ENCODE measurements at places on chromosomes 2 and 18.

- DNase-seq: peak; percentile 14
Observed at GRCh38 chr2:178306352-178307073, 112.2 kb downstream of the OSBPL6 start.

GRCh38 chr2:236767941-236768340 lies 198.3 kb downstream of the ACKR3 start:
- peak; percentile 96 for DNase-seq

- DNase-seq: no peak
Observed at GRCh38 chr2:141271346-141271745, 859.5 kb downstream of the LRP1B start.

GRCh38 chr2:147082850-147083522 lies 761.8 kb upstream of the ACVR2A start:
- peak; percentile 60 for DNase-seq

- DNase-seq: no peak
Observed at GRCh38 chr2:226540204-226540994, 259.2 kb downstream of the IRS1 start.

- no peak for DNase-seq
Observed at GRCh38 chr2:62140426-62141141, 55.3 kb upstream of the B3GNT2 start.

GRCh38 chr2:105910497-105911238 lies 166.0 kb downstream of the NCK2 start:
- no peak for DNase-seq

DNA sequence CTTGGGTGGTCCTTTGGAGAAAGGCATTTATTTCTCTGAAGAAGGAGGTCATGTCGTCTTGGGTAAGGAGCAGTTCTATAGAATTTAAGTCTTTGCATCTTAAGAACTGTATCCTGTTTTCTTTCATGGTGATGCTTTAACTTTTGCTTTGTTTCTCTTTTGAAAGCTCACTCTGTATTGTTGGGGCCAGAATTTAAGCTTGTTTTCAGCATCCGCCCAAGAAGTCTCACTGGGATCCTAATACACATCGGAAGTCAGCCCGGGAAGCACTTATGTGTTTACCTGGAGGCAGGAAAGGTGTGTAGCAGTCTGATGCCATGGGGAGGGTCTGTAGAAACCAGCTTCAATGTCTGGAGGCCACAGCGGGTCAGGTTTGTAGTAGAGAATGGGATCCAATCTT lies 64.7 kb upstream of the TTC39C start:
- DNase-seq: no peak

GRCh38 chr2:170166735-170167134 lies 11.2 kb upstream of the MYO3B start:
- no peak for DNase-seq

GRCh38 chr2:134782792-134783191 lies 55.6 kb upstream of the ACMSD start:
- peak; percentile 85 for DNase-seq

DNA sequence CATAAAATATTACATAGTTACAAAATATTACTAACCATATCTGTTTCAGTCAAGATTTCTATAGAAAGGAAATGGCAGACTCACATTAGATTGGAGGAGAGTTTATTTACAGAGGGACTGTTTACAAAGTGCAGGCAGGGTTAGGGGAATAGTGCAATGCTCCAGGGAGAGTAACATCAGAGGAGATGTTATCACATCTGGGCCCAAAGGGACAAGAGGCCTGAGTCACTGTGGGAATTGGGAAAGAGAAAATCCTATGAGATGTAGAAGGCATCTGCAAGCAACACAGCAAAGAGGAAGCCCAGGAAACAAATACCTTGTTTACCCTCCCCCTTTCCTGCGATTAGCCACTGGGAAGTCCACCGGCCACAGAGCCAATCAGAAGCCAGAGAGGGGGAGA lies 227.3 kb upstream of the TANK start:
- DNase-seq: no peak

DNA sequence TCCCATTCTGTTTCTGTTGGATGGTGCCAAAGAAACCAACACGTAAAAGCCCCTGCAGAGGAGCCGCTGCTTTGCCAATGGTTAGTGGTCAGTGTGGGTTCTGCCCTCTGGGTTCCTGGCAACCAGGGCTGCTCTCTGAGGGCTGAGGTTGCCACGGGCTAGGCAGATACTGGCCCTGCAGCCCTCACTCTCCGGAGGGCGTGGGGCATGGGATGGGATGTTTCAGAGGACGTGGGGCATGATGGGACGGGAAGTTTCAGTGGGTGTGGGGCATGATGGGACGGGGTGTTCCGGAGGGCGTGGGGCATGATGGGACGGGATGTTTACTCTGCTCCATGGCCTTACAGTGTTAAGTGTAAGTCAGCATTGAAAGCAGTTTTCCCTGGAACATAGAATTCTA lies 34.2 kb downstream of the ADI1 start:
- DNase-seq: no peak

DNA sequence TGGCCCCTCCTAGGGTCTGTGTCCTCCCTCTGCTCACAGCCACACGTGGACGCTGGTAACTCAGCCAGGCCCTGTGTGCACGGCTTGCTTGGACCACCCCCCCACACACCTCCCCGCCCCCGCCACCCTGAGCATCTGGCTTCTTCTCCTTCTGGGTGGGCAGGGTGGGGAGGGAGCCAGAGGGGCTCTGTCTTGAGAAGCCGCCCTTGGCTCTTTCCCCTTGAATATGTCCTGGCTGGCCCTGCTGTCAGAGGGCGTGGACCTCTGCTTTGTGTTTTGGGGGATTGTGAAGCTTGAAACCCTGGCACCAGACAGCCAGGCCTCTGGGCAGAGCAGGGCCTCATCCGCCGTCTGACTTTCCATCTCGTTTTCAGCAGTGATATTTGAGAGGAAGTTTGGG lies 72.1 kb downstream of the GLI2 start:
- no peak for DNase-seq

GRCh38 chr18:11368020-11368419 lies 218.7 kb upstream of the PIEZO2 start:
- DNase-seq: peak; percentile 29

All from inflammatory macrophage treated with lipopolysaccharide for 1 hour (primary cell).